ENCODE measurements at places on chromosomes 2 and 18.

- no peak for DNase-seq
Observed at GRCh38 chr2:222297600-222297935, 1.2 kb downstream of the PAX3 start.

DNA sequence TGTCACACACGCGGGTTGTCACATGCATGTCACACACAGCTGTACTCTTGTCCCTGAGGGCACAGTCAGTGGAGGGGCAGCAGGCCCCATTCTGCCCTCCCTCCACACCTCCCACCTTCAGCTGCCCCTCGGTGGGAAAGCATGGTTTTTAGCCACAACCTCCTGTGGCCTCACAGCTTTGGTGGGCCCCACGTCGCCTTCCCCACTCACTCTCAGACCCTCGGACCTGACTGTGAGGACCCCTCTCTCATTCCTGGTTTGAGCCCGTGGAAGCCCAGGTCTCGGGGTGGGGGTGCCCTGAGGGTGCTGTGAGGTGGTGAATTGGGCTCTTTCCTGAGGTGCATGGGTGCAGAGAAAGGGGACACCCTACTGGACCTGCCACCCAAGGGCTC is 19.9 kb downstream of the KCNG2 start:
- no peak for DNase-seq

DNA sequence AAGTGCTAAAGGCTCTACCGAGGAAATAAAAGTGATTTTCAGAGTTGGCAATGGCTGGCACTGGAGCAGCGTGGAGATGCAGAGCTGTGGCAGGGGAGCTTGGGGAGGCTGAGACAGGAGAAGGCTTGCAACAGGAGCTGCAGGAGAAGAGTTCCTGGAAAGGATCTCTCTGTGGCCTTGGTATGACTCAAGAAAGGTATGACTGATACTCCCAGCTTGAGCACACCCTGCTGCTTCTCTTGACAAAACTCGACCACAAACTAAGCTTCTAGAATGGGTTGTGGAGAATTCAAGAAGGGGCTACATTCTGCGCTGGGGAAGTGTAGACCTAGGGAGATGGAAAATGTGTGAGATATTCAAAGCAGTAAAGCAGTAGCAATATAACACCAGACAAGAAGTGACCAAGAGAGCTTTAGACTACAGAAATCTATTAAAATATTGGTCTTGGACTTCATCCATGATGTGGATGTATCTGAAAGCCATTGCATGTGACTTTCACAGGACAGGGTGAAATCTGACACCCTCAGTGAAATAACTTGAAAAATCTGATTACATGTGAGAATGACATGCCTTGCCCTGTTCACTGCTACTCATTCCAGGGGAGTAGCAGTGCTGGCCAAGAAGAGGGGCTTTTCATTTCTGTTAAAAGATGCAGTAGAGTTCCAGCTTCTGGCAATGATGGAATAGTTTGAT is 41.5 kb downstream of the SUCLG1 start:
- no peak for DNase-seq

- no peak for DNase-seq
Observed at GRCh38 chr2:70944111-70944690, 8.5 kb downstream of the ATP6V1B1 start.

DNA sequence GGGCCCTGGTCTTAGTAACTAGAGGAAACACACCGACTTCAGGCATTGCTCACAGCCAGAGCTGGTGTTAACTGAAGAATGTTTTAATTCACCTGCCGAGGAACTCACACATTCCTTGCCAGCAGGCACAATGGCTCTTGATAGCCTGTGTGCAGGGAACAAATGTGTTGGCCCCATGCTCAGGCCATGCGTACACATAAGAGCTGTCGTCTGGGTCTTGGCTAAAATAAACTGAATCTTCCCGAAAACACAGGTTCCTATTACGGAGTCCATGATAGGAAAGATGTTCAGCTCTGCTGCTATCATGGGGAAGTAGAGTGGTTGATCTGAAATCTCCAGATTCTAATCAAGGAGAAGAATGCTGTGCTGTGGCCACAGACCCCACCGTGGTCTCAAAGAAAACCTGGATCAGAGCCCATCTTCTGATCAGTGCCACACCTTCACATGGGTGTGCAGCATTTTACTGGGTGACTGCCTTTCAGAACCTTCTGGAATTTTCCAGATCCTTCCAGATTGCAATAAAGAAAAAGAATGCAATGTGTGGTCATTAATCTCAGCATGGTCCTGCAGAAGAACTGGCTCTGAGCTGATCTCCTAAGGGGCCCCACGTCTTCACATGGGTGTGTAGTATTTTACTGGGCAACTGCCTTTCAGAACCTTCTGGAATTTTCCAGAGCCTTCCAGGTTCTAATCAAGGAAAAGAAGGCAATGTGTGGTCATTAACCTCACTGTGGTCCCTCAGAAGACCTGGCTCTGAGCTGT is 17.2 kb downstream of the MBP start:
- no peak for DNase-seq
